Myocyte (in vitro differentiated cells): ENCODE measurements at places on chromosomes 7 and 10. TPM values are rescaled to one million over a fixed set of nuclear protein-coding genes. Genes with fewer than 3 reads are reported as not detected.

Gene SLIT1
- total RNA-seq = 0.03 and 0.05 TPM in 2 replicates

Gene SFTPD
- not detected in 2 replicates for total RNA-seq

Gene PHYHIPL
- not detected in 2 replicates for total RNA-seq

DNA sequence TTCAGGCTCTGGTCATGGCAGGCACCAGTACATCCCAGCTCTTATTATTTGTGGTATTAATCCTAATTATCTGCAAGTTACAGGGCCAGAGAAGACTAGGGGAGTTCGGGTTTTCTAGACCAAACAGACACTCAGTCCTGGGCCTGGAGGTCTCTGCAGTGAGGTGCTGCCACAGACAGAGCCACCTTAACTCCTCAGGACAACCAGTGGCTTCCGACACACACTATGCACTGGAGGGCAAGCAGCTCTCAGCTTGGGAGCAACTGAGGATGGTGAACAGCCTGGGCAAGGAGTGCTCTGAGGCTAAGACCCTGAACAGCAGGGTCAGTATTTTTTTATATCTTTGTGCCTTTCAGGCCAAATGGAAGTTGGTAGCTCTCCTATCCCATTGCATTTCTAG lies 19.0 kb downstream of the ACTA2 start:
- DNase-seq = no peak

DNA sequence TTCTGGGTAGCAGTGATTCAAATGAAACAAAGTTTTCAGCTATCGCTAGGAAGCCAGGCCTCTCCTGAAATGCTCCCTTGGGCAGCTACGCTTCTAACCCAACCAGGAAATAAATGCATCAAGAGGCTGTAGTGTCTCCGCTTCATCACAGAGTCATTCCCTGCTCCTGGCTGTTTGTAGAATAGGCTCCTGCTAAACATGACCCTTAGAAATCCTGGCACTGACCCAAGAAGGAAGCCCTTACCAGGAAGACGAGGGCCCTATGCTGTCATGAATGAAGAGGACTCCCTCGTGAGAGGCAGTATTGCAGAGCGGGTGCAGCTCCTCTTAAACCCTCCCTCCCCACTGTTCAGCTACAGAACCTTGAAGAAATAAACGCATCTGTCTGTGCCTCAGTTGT lies 48.3 kb downstream of the NOD1 start:
- DNase-seq = no peak

DNA sequence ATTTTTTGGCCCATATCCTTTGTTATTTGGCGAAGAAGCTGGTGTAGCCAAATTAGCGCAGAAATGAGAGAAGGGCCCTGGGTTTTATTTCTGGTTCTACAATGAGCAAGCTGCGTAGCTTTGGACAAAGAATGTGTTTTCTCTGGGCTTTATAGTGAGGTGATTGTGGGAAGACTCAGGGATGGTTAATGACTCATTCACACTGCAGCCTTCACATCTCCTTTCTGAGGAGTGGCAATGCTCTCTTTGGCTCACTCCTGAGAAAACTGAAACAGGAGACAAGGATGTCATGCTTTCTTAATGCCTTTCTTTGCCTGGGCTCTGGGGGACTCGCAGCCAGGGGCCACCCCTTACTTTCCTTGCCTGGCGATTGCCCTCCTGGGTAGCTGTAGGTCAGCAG lies 271.0 kb upstream of the PODXL start:
- DNase-seq = no peak

GRCh38 chr10:36017137-36017536 lies 375.0 kb upstream of the FZD8 start:
- DNase-seq = no peak

GRCh38 chr7:66840316-66840715 lies 80.7 kb upstream of the TMEM248 start:
- DNase-seq = no peak

Gene LRRC17
- 533 and 907 TPM in 2 replicates for total RNA-seq

Gene TDRD1
- total RNA-seq = 0.51 and 0.62 TPM in 2 replicates

GRCh38 chr7:30154111-30154587 lies 19.4 kb downstream of the MTURN start:
- DNase-seq = no peak

Gene VSTM4
- 21.5 and 25.2 TPM in 2 replicates for total RNA-seq

Gene SLC26A3
- total RNA-seq = not detected in 2 replicates

Gene NEUROG3
- 0.27 TPM in 1 of 2 replicates, not detected in the other for total RNA-seq

DNA sequence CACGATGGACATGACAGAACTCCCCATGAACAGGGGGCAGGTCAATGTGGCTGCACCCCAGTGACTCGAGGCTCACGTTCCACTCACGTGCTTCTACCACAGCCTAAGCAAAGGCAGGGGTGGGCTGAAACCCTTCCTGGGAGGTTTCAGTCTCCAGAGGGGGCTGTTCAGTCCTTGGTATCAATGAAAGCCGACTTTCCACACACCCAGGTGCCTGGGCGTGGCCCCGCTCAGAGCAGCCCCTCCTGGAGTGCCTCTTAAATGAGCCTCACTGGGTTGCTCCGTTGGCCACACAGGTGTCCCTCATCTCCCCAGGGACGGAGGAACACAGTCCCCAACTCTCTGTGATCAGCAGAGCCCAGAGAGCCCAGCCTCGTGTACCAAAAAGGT lies 90.5 kb upstream of the PDGFA start:
- DNase-seq = no peak

- peak; percentile 1 for DNase-seq
Measured at GRCh38 chr7:86814661-86815379, 171.1 kb downstream of the GRM3 start.

Gene CDNF
- 0.88 and 2.9 TPM in 2 replicates for total RNA-seq

Gene EVX1
- not detected in 2 replicates for total RNA-seq

Gene SPDYE18
- total RNA-seq = not detected in 2 replicates

Gene CCDC126
- 18.3 and 21.4 TPM in 2 replicates for total RNA-seq

GRCh38 chr7:42074076-42074475 lies 162.9 kb downstream of the GLI3 start:
- no peak for DNase-seq

DNA sequence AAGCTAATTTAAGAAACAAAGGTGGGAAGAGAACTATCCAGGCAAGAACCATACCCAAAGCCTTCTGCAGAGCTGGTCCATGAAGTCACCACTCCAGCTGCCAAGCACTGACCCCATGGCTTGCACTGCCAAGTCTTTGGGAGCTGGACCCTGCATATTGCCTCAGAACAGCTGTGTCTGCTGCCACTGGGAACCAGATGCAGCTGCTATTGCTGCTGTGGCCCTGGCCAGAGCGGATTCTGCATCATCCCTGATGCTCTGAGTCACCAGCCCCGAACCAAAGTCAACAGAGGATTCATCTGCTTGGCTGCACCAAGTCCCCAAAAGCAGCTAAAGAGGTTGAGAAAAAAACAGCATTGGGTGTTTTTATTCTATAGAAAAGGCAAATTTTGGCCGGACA lies 39.2 kb upstream of the GSAP start:
- DNase-seq = peak; percentile 98

- no peak for DNase-seq
Measured at GRCh38 chr7:34417781-34418180, 240.2 kb upstream of the NPSR1 start.

DNA sequence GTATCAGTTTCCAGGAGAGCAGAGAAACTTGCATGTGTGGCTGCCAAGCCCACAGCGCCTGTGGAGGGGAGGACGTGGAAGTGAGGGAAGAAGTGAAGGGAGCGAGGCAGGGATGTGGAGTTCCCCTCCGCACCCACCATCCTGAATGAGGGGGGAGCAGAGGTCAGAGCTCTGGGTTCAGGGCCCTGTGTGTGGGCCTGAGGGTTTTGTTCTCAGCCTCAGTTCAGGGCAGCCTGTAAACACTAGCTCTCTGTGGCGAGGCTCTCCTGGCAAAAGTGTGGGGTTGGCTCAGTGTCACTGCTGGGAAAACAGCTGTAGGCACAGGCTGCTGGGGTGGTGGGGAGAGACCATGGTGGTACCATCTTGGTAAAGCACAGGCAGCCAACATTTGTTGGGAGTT lies 108.4 kb downstream of the C10orf105 start:
- DNase-seq = peak; percentile 63

Gene TEX47
- not detected in 2 replicates for total RNA-seq

DNA sequence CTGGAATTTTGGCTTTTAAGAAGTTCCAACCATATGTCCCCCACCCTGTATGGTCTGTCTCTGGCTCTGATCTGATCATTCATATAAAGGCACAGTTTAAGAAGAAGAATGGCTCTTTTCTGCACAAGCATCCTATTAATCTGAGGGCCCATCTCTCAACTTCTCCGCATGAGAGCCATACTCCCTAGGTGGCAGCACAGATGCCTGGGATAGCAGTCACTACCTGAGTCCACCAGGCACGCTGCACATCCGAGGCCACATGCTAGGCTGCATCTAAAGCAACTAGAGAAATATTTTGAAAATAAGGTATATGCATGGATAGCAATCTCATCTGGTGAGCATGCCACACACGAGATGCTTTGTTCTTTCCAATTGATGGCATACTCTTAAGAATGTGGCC lies 565.5 kb downstream of the PARD3 start:
- no peak for DNase-seq

GRCh38 chr10:131609176-131609575 lies 291.6 kb upstream of the PPP2R2D start:
- no peak for DNase-seq

DNA sequence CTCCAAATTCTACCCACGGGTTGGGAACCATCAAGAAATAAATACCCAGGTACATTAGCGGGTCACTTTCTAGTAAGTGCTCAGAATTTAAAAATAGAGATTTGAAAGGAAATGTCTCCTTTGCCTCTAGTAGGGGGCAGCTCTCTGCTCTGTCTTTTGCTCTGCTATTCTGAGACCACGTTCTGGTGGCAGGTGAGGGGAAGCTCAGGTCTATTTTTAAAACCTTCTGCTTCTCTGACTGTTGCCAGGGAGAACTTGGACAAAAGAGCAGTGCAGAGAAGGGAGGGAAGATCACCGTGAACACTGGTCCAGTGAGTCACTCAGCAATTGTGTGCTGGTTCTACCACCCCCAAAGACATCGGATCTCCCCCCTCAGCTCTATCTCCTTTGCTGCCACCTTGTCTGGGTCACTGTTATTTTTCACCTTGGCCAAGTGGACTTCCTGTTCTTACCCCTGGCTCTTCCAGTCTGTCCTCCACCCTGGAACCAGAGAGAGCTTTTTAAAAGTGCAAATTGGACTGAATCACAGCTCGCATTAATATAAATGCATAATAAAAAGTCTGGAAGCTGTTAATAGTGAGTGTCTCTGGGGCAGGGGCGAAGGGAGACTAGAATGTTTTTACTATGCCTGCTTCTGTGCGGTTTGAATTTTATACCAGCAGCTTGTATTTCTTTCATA lies 72.4 kb upstream of the LOXL4 start:
- peak; percentile 88 for DNase-seq

GRCh38 chr7:44375926-44376342 lies 50.5 kb upstream of the CAMK2B start:
- DNase-seq = no peak

Gene SFTPA2
- 0.08 TPM in 1 of 2 replicates, not detected in the other for total RNA-seq

Gene C10orf62
- 0.62 TPM in 1 of 2 replicates, not detected in the other for total RNA-seq

GRCh38 chr7:37041461-37041860 lies 317.2 kb upstream of the AOAH start:
- no peak for DNase-seq

DNA sequence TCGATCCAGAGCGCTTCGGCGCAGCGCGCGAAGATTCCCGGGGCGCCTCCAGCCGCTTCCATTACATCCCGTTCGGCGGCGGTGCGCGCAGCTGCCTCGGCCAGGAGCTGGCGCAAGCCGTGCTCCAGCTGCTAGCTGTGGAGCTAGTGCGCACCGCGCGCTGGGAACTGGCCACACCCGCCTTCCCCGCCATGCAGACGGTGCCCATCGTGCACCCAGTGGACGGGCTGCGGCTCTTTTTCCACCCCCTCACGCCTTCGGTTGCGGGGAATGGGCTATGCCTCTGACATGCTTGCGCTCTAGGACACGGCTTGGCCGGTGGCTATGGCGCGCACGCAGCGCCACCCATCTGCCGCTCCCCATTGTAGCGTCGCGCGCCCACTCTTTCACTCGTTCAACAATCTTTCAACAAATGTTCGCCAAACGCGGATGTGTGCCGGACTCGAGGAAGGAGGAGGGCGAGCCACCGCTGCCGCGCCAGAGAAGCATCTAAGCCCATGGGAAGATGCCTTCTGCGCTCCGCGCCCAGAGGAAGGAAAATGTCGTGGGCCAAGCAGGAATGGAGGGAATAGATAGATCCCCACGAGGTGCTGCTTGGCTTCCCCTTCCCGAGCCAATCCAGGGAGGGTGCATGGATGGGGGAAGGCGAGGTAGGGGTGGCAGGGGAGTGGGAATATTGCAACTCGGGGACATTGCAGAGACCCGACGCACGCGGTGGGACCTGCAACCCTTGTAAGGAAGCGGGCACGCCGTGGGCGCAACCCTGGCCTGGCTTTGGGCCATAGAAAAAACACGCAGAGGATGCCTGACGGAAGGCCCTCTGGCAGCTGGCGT lies 5.1 kb upstream of the CYP26A1 start:
- DNase-seq = no peak

Gene TLX1
- not detected in 2 replicates for total RNA-seq

- DNase-seq = no peak
Measured at GRCh38 chr10:4352414-4352961, 473.5 kb upstream of the AKR1E2 start.

- DNase-seq = no peak
Measured at GRCh38 chr10:66833861-66834260, 92.0 kb upstream of the LRRTM3 start.

GRCh38 chr10:7432884-7433726 lies 22.3 kb upstream of the SFMBT2 start:
- no peak for DNase-seq

Gene XRCC2
- total RNA-seq = 0.62 and 0.88 TPM in 2 replicates

Gene CTAGE8
- not detected in 2 replicates for total RNA-seq

DNA sequence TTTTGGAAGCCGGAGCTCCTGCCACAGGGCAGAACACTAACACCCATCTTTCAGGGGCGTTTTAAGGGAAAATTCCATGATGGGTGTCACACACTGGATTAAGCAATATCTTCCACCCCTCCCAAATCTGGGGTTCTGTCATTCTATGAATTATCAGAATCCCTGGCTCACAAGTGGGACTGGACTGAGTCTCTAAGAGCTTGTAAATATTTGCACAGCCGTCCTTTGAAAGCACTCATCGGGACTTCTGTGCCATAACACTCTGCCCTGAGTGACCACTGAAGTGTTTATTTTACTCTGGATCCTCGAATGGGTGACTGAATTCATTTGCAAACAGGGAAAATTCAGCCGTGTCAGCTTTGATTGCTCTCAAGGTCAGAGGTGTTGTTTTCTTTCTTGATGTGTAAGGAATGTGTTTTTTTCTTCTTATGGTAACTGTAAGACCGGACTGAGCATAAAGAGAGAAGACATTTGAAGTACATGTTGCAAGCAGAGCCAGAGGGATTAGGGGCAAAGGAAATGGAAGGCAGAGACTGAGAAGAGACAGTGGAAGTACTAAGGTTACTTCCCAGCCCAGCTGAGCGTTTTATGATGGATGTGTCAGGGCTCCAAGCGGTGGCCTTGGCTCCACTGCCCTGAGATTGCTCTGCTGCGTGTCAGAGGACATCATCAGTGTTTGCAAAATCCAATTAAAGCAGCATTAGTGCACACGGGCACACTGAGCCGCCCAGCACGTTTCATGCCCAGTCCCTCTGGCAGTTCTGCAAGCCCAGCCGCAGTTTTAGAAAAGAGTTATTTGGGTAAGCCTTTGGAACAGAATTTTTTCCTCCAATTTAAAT lies 17.7 kb upstream of the GTPBP4 start:
- peak; percentile 42 for DNase-seq

Gene AGAP6
- 8.3 and 11.6 TPM in 2 replicates for total RNA-seq
